Stimulated activated CD4-positive, alpha-beta T cell treated with anti-CD3 and anti-CD28 coated beads, Interleukin-15, amount 100 ng/mL, for 1 hour (primary cell): ENCODE measurements at places on chromosomes 1 and 21.

GRCh38 chr1:172219966-172220365 lies 200.5 kb upstream of the C1orf105 start:
- DNase-seq: no peak

GRCh38 chr1:108011295-108011694 lies 46.3 kb upstream of the VAV3 start:
- DNase-seq: no peak

DNA sequence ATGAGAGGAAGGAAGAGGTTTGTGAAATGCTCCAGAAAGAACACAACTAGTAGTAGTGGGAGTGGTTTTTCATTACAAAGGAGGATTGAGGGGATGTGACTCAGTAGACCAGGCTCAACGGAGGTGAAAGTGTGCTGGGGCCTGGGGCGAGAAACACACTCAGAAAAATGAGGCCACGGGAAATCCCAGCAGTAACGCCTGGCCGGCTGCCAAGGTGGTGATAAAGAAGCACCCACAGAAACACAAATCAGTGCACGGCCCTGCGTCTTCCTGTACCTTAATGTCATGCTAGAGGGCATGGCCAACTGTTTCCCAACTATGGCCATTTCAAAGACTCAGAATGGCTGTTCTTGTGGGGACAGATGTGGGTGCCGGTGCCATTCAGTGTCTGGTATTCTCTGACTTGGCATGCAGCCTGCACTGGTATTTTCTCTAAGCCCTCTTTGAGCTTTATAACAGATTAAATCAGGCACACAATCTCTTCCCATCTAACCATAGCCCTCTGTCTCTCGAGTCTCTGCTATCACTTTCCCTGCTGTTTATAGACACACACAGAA lies 38.2 kb downstream of the URB2 start:
- peak; percentile 74 for DNase-seq

GRCh38 chr1:33615546-33615945 lies 143.1 kb downstream of the ZSCAN20 start:
- DNase-seq: no peak

- DNase-seq: no peak
Observed at GRCh38 chr1:212700892-212701819, 1.5 kb upstream of the BATF3 start.

GRCh38 chr1:24868016-24868875 lies 61.8 kb downstream of the RUNX3 start:
- DNase-seq: no peak

- peak; percentile 10 for DNase-seq
Observed at GRCh38 chr1:58652651-58653184, 47.1 kb downstream of the MYSM1 start.

DNA sequence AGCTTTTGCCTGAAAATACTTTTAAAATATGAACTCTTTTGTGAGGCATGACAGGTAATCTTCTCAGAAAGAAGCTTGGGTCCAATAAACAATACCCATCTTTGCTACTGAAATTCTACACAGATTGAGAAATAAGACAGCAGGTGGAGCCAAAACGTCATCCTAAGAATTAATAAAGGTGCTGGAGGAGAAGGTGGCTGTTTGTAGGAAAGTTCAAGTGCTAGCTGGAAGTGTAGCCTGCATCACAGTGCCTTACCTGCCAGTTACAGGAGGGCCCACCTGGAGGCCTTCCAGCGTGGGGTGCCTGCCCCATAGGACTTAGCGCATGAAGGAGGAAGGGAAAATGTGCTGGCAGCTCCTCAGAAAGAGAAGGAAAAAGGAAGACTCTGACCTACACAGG lies 93.7 kb downstream of the TTC3 start:
- DNase-seq: no peak

GRCh38 chr1:156376146-156376545 lies 7.1 kb downstream of the RHBG start:
- no peak for DNase-seq

- DNase-seq: no peak
Observed at GRCh38 chr1:201504799-201505502, 2.0 kb downstream of the CSRP1 start.
